ENCODE measurements at places on chromosomes 11 and 22.
A peak's percentile ranks its signal among the peaks of the same experiment; 100 is the strongest.

DNA sequence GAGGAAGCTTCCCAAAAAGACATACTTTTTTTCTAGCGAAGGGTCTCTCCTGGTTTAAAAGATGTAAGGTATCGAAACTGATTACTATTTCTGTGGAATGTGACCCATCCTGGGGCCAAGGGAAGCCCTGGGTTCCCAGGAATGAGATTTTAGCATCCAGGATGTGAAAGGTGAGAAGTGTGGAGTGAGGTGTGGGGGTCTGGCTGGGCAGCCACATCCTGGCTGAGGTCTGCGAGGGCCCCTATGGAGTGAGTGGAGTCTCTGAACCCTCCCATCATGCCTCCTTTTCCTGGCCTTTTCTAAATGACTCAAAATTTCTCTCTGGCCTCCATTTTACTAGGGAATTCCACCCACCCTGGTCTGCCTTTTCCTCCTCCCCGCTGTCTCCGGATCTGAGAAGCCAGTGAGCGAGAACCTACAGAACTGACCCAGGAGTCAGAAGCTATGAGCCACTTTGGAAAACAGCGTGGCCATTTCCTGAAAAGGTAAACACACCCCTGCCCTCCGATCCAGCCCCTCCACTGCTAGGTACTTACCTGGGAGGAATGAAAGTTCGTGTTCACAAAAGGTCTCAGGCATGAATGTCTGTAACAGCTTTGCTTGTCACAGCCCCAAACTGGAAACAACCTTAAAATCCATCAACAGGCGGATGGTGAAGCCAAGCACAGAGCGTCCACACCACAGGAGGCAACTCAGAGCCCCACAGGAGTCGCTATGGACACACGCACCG, 27.7 kb upstream of the SHANK2 start:
- no peak for DNase-seq

- DNase-seq: no peak
These were observed 46.8 kb downstream of the NAT10 start for GRCh38 chr11:34151916-34152845.

DNA sequence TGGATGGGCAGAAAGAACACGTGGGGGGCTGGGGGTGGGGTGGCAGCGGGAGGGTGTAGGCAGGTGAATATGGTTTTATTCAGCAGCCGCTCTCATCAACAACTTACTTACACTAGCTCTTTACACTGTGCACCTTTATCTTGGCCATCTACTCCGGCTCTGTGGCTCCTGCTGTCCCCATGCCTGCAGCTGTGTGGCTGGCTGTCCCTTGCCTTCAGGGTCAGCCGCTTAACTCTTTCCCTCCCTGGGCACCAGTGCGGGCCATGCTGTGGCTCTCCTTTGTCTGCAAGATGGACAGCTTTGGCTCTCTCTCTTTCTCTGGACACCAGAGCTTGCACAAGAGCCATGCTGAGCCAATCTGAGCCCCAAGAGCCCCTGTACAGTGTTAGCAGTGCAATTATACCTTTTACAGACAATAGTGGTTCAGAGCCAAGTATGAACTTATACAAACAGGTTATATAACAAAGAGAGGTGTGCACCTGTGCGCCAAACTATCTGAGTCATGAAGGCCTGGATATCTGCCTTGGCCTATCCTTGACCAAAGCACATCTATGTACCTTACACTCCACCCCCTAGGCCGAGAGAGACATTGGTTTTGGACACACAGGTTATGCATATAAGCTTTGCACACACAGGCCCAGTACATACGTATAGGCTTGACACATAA, 94.3 kb upstream of the CTSC start:
- DNase-seq: no peak

DNA sequence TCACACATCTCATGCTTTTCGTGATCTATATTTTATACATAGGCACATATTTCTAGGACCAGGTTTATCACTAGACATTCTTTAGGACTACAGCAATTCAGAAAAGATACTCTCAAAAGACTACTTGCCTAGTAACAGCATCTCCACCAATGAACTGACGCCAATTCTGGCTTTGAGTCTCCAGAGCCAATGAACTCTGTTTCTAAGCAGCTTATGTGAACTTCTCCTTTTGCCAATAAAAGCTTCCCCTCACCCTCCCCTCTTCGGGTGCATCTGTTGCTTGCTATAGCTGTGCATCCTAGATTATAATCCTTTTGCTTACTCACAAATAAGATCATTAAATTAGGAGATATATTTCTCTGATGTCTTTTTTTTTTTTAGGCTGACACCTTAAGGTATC, 11.4 kb upstream of the ANKK1 start:
- DNase-seq: no peak

DNA sequence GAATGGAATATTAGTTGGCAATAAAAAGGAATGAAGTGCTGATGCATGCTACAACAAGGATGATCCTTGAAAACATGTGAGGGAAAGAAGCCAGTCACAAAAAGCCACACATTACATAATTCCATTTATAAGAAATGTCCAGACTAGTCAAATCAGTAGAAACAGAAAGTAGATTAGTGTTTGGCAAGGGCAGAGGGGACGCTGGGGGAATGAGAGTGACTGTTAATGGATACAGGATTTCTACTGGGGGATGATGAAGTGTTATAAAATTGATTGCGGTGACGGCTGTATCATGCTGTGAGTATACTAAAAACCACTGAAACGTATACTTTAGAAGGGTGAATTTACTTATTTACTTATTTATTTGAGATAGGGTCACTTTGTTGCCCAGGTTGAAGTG, 57.9 kb downstream of the C11orf58 start:
- DNase-seq: no peak

DNA sequence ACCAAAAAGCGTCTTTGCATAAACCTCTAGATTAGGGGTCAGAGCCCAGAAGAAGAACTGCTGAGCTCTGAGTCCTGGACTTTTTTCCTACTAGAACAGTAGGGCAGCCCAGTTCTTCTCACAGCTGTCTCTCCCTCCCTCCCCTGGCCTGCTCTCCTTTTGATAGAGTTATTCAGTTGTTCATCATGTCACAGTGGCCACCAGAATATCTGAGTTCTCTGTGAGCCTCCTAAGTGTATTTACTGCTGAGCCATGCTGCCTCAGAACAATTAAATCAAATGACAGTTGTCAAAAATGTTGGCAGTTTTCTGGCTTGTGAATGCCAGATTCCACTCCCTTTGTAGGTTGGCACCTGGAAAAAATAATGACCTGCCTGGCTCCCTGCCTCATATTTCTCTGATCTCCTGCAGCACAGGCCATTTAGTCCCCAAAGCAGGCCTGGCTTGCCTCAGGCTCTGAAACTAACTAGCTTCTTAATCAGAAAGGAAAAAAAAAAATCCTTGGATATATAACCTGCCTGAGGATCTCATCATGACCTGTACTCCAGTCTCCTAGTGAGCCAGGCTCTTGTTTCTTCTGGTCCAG, 377.4 kb upstream of the LARGE1 start:
- no peak for DNase-seq

- DNase-seq: no peak
These were observed 42.6 kb upstream of the SCUBE2 start for GRCh38 chr11:9133956-9134355.

GRCh38 chr11:102114032-102114431, 3.8 kb downstream of the YAP1 start:
- no peak for DNase-seq

GRCh38 chr11:70454197-70454767, 56.0 kb downstream of the CTTN start:
- no peak for DNase-seq

DNA sequence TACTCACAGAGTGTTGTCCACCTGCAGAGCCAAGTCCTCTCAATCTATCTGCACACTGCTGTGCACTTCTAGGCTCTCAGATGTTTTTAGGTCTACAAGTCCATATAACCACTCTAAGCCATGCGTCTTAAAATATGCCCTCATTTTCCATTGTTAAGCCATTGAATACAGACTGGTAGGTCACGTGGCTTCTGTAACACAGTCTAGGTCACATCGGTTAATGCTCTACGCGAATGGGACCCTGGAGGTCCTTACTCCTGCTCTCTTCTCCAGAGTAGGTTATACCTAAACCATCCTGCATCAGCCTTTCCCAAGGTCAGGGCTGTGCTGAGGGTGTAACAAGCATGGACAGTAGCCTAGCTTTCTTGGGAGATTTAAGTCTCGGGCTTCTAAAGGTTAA, 819 bp downstream of the JAML start:
- no peak for DNase-seq

- DNase-seq: no peak
These were observed 95.9 kb upstream of the DDI1 start for GRCh38 chr11:103940551-103940950.

DNA sequence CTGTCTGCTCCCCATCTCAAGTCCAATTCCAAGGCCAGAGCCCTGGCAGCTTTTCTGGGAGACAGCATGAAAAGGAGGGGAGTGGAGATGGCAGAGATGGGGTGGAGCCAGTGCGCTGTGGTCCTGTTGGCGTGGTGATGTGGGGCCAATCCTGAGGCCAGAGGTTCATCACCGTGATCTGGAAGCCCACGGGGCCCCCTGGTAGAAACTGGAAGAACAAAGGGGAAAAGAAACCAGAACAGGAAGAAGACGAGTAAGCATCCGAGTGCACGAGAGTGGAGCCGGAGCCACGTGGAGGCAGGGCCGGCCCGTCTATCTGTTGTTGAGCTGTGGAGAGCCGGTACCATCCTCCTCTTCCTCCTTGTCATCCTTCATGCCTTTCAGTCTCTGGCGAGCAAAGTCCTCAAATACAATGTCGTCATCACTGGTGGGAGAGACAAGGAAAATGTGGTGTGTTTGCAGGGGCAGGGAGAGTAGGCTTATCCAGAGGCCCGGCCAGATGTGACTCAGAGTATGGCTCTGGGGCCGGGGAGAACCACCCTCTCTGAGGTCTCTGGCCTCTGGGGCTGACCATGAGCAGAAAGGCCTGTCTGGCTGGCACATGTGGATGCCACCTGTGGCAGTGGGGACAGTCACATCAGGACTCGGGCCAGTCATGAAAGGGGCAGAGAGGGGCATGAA, 25.4 kb downstream of the TPBGL start:
- DNase-seq: no peak

DNA sequence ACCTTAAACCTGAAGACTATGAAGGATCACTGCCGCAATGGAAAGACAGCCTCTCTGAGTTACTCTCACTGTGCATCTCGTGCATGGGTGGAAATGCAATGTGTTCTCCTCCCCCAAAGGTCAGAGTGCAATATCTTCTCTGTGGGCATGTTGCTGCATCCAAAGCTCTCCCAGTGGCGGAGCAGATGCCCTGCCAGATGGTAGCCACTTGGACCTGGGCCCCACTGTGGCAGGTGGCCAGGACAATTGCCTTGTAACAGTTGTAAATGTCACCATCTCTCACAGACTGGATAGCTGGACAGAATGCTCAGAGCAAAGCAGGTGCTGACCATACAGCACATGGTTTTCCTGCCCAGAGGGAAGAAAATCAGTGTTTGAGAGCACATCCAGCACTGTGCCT, 542.0 kb downstream of the FAM181B start:
- no peak for DNase-seq

- no peak for DNase-seq
These were observed 514.8 kb downstream of the MN1 start for GRCh38 chr22:27286711-27287110.

DNA sequence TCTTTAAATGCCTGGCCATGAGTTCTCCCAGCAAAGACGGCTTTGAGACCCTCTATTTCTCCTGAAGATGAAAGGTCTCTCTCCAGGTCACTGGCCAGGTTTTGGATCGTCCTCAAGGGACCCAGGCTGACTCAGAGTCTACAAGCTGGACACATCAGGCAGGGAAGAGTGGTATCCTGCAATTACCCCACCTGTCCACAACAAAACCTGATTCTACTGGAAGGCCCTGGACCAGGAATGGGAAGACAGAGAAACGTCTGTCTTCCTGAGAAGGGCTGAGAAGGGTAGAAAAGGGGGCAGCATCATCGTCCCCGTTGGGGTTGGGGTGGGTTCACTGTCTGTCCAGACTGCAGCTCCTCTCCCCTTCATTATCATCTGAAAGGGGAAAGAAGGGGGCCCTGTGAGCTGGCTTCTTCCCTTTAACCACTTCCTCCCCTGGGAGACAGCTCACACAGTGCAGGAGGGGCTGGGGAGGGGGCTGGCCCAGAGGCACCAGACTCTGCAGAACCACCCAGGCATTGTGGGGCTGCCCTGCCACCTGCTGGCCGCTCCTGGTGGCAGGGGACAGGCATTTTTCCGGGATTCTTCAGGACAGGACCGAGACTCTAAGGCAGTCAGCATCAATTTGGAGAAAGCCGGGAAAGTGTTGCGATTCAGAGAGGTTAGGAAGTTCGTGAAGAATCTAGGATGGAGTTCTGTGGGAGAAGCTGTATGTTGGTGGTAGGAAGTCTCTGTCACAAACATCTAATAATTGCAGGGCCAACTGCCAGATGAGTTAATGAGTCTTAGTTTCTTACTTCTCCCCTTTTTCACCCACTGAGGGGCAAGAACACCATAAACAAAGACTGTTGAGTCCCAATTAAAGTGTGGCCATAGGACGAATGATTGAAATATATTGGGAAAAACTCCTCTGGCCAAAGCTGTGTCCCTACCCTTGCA, 57.6 kb downstream of the SYN3 start:
- peak; percentile 70 for DNase-seq

- peak; percentile 97 for DNase-seq
These were observed 20.3 kb upstream of the WNT7B start for GRCh38 chr22:45997077-45997776.

- DNase-seq: no peak
These were observed 22.8 kb upstream of the TFIP11 start for GRCh38 chr22:26534874-26535602.

- peak; percentile 70 for DNase-seq
These were observed 286.4 kb downstream of the DYNC2H1 start for GRCh38 chr11:103395612-103396011.

GRCh38 chr11:95365348-95365747, 134.3 kb upstream of the SESN3 start:
- DNase-seq: no peak

DNA sequence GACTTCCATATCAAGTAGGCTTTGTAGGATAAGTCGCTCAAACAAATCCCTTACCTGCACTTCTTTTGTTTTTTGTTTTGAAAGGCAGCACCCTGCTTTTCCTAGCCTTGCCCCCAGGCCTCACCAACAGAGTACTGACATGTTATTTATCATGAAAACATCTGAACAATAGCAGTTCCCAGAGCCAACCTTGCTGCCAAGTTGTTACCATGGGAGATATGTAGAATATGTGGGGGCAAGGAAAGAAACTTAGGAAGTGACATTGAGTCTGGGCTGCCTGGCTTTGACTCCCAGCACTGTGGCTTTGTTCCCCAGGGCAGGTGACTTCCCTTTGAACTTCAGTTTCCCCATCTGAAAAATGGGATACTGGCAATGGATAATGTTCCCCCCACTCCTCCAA, 53.4 kb upstream of the CRYBB3 start:
- no peak for DNase-seq

- DNase-seq: no peak
These were observed 25.4 kb downstream of the LARGE2 start for GRCh38 chr11:45947885-45948284.

GRCh38 chr11:10265936-10266335, 28.1 kb downstream of the SBF2 start:
- no peak for DNase-seq

DNA sequence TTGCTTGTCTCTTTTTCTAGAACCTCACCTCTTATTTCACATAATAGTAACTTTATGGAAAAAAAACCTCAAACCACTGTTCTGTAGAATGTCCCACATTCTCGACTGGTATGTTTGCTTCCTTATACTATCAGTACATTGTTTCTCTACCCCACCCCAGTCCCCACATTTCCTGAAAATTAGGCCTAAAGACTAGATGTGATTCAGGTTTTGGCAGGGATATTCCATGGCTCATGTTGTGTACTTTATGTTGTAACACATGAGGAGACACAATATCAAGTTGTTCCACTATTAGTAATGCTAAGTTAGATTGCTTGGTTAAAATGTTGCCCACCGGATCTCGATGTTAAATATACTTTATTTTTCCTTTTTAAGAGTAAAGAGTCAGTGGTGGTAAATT, 34.7 kb downstream of the DDIAS start:
- DNase-seq: peak; percentile 20

- no peak for DNase-seq
These were observed 5.7 kb upstream of the AMBRA1 start for GRCh38 chr11:46599340-46600193.

All from fibroblast of skin of back (primary cell).